ENCODE measurements at places on chromosomes 4 and X.

DNA sequence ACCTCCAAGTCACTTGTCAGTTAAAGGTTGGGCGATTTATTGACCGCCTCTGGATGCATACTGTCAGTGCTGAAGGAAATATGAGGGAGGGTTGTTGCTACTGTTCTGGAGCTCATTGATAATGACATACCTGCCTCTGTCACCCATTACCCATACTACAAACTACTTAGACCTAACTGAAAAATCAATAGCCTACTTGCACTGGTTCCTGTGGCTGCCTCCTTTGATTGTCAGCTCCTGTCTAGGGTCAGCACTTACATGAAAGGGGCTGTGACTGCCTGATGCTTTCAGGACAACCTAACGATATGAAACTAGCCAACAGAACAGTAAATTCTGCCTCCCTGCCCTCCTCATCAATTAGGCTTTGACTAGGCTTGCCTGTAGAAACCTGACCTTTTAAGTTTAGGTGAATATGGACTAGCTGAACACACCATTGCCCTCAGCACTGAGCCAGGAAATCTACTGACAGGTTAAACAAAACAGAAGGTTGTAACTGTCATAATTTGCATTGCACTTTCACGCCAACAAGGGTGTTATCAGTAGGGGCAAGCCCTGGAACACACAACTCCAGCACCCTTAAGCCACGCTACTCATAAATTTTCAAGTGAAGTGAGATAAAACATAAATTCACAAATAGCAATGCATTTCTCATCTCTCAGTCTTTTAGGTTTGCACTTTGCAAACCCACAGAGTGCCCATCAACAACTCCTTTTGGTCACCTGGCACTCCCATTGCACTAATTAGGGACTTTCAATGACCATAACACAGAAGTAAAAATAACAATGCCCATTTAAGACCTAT, 9.0 kb upstream of the MAB21L2 start:
- DNase-seq = no peak

GRCh38 chr4:113563691-113564378, 197.7 kb downstream of the CAMK2D start:
- DNase-seq = no peak

DNA sequence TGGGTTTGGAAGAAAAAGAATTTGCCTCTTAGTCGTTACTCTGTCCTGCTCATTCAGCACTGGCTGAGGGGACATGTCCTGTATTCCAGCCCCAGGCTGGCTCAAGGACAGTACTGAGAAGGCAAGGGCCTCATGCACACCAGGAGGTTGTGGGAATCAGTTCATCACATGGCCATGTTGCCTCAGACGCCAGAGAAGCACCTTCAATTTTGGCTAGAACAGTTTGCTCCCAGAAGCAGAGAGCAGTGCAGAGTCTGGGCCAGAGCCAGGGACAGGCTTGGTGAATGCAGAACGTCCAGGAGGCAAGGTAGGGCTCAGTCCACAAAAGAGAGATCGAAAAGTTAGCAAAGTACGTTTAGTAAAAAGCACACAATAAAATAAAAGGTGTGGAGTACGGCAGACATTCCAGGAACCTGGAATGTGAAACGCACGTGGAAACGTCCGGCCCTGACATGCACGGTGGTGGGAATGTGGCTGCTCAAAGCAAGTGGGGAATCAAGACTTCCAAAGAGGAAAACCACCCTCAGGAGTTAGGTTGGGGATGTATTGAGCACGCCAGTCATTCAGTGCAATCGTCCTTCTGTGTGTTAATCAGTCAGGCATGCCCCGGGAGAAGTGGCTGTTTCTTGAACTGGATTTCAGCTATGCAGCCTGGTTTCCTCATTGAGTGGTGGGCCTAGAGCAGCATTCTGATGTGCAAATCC, 1.2 kb upstream of the SLC2A9 start:
- DNase-seq = no peak

DNA sequence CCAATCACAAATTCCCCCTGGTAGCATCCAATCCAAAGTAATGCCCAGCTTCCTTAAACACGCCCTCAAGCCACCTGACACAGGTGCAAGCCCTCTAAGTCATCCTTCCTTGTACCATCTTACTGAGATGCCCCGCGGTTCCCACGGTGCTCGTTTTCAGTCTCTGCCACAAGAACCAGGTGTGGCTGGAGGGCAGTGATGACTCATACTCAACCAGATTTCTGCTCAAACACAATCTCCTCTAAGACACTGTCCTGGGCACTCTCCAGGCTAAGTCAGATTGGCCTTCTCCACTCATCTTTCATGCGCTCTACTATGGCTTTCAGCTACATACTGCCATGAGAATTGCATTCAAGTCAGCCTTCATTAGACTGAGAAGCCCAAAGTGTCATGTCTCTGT, 3.5 kb downstream of the SH3KBP1 start:
- peak; percentile 8 for DNase-seq

GRCh38 chr4:89303177-89303576, 4.4 kb downstream of the GPRIN3 start:
- DNase-seq = peak; percentile 51

DNA sequence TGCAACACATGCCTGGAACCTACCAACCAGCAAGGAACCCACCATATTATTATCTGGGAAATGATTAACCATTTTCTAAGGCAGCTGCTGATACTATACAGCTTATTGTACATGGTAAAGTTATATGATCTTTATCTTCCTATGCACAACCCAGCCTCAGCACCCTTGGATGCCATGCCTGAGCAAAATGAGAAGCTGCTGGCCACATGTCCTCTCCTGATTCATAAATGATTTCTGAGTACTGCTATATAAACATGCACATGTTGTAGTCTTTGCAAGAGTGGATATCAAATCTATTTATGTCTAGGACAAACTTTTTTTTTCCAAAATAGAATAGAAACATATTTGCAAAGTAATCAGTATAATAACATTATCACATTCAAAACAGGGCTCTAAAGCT, 1043.6 kb downstream of the CCSER1 start:
- DNase-seq = no peak

DNA sequence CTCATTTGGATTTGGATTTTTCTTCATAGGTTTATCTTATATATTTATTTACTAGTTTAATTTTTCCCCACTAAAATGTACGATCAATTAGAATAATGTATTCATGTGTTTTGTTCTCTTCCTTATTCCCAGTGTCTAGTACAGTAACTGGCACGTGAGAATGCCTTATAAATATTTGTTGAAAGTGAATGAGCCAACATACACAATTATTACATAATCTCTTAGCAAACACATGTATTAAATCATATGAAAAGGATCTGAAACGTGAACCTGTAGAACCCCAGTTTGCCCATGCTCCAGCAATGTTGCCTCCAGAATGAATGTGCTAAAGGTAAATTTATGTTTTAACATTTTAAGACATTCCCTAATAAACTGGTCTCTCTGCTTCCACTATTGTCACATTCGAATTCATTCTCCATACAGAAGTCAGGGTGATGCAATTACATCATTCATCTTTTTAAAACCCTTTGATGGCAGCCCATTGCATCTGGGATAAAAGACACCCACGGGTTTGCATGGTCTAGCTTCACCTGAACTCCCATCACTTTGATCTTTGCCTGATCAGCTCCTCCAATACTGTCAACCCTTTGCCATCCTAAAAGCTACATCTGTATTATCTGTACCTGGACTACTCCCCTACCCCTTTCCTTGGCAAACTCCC, 30.7 kb upstream of the AREG start:
- DNase-seq = no peak

DNA sequence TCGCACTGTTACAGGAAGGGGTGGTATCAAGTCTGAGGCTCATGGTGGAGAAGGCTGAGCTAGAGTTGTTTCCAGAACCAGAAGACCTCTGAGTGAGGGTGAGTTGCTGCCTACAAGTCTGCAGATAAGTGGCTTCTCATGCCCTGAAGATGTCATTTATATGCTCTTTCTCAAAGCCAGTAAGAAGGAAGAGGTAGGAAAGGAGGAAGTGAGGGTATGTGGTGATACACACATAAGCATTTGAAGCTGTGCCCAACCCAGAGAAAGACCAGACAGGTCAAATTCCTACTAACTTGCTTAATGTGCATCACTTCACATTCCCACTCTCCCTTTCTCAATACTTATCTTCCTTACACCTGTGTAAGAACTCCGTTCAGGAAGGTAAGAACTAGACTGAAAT, at the start of gene PPBP:
TSS of gene PPBP (minus strand) at position 130 of the 400 bp plus-strand sequence. CDS start at position 43, 87 bp downstream.
- DNase-seq = no peak

DNA sequence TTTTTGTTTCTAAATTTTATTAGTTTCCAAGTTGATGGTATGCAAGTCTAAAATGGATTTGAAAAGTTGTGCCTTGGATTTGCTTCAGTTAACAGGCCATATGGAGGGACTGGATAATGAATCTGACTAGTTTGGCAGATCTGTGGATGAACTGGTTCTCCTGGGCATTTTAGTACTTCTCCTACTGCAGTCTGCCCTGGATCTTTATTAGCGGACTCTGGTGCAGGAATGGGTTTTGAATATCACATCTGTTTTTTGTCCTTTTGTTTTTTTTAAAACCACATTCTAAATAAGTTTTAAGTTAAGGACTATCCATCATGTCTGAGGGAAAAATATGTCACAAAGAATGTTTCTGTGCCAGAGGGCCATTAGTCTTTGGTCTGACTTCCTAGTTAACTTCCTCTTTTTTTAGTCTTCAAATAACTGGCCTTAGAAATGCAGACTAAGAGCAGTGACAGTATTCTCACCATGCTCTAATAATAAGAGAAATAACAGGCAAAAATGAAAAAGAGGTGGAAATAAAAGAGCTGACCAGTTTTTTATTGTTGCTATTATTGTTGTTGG, 13.9 kb upstream of the DCK start:
- no peak for DNase-seq

GRCh38 chr4:81164623-81165416, 50.2 kb downstream of the PRKG2 start:
- DNase-seq = no peak

DNA sequence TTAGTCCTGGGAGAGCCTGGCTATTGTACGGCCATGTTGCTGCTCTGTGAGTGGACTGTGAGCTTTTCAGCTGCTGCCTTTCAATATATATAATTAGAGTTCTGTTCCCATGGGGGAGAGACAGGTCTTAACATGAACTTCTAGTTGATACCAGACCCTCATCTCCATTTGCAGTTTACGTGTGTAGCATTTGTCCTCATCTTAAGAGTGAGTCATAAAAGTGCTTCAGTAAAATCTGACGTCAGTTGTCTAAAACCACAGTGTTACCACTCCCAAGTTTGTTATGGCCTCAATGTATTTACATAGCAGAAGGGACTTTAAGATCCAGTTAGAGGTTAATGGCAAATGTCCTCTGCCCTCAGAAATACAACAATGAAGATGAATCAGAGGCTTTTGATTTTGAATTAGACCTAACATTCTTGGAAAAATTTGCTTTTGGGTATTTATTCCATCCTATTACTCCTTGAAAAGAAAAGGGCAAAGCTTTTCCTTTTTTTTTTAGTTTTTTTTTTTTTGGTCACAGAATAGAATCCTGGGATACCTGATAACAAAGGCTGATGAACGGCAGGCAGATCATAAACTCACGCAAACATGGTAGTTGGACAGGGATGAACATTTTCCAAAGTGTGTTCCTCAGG, 38.6 kb downstream of the PHOX2B start:
- no peak for DNase-seq

DNA sequence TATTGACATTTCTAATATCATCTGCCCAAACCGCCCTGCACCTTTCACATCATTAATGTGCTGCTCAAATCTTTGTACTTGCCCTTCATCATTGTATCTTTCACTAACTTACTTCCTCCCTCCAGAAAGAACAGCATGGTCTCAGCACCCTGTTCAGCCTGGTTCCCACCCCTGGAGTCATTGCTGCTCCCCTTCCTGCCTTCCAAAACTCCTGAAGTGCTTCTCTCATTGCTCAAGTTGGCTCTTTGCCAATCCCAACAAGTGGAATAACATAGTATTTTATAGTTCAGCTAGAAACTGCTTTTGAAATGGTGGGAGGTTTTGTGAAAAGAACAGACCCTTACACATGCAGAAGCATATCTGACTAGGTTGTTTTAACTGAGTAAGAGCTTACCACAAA, 14.0 kb upstream of the TTC29 start:
- no peak for DNase-seq

DNA sequence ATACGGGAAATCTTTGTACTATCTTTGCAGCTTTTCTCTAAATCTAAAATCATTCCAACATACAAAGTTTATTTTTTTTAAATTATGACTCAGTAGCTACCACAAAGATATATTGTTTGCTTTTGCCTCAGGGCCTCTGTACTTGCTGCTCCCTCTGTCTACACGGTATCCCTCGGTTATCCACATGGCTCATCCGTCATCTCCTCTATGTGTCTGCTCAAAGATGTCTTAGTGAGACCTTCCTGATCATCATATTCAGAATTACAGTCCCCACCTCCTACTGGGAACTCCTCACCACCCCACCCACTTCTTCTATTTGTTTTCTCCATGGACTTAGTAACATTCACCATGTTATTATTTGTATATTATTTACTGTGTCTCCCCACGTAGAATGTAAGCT, 107.8 kb downstream of the PARM1 start:
- no peak for DNase-seq

GRCh38 chrX:139448996-139449395, 81.5 kb upstream of the F9 start:
- DNase-seq = no peak

Data from effector memory CD4-positive, alpha-beta T cell (primary cell).